ENCODE measurements at places on chromosomes 7 and 10.

- no peak for DNase-seq
Observed at GRCh38 chr10:124288486-124288885, 130.2 kb downstream of the OAT start.

- DNase-seq: no peak
Observed at GRCh38 chr7:47197486-47197885, 384.4 kb downstream of the TNS3 start.

DNA sequence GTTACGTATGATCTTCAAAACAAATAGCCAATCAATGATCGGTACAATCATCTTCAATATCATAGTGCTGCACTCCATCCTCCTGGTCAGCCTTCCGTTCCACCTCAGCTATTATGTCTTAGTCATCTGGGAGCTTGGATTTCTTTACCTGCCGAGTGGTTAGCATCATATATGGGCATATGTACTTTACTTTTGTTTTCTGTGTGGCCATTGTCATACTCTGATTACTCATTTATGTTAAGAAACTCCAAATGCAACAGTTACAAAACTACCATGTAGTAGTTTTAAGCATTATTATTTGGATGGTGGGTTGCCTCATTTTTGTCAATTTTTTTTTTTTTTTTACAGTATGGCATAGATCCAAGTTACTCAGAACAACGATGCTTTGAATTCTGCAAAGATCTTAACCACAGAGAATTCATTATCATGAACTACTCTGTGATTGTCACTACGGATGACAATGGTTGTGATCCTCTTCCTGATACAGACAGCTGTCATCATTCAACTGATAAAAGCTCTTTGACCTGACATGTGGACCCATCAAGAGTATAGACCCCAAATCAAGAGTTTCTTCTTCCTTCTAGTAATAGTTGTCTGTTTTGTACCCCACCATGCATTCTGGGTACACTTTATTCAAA, 52.1 kb upstream of the NME8 start:
- DNase-seq: no peak

DNA sequence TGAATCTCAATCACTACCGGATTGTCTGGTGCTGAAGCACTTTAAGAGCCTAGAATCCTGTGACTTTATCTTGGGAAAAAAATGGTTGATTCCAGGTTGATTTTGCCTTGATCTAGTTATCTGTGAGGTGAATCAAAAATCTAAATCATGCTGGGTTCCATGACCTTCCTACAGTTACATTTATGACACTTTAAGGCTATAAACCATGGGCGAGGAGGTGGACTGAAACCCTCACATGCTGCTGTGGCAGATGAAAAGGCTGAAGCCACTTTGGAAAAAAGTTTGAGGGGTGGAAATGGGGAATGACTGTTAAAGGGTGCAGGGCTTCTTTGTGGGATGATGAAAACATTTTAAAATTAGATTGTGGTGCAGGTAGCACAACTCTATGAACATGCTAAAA, 17.5 kb downstream of the SLC16A9 start:
- no peak for DNase-seq

- no peak for DNase-seq
Observed at GRCh38 chr10:201328-201771, 66.1 kb downstream of the ZMYND11 start.

DNA sequence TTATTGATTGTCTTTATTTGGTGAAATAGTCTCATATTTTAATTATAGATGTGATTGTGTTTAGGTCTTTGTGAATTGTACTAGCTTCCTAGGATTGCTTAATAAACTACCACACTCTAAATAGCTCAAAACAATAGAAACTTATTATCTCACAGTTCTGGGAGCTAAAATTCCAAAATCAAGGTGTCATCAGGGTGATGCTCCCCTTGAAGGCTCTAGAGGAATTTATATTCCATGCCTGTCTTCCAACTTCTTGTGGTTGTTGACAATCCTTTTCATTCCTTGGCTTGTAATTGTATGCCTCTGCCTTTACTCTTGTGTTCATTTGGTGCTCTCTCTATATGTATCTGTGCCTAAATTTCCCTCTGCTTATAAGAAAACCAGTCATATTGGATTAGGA, 155.3 kb upstream of the AKR1E2 start:
- no peak for DNase-seq

DNA sequence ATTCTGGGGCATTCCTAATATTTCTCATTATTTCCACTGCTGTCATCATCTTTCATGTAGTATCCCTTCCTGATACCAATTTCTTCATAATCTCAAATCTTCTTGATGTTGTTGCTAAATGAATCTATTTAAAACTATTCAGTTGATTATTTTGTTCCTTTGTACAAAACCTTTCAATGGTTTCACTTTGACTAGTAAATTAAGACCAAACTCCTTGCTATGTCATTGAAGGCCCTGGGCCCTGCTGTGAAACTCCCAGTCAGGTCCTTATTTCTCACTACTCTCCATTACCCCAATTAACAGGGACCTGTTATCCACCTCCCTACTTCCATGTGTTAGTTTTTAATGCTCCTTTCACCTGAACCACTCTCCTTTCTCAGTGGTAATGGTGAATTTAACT, 97.0 kb downstream of the CTTNBP2 start:
- no peak for DNase-seq

DNA sequence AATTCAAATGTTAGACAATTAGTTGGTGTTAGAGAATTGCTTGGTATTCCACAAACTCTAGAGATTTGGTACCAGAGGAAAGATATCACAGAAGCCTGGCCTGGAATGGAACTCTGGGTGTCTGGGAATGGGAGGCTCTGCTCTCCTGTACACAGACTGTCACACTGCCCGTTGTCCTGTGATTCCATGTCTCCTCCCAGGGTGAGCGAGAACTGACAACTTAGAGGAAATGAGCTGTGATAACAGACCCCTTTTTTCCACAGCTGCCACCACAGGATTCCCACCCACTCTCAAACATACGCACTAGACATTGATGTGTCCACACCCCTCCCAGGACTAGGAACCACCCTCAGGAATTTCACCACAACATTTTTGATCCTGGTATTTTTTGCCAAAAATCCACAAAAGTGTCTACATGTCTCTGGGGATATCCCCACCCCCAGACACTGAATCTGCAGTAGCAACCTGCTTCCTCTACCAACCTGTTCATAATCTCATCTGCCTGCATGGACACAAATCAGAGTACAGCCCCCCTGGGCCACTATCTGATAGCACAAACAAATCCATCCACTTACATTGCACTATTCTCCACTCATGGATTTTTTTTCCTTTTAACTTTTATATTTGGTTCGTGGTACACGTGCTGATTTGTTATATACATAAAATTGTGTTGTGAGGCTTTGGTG, 4.7 kb downstream of the ZNF273 start:
- no peak for DNase-seq

Data from activated T-helper 2 cell treated with anti-CD3 and anti-CD28 coated beads, Interferon-gamma antibody, Interleukin-2, Interleukin-4, amounts not matched to agents 10 μg/mL and 5 μg/mL and 100 μg/mL, durations not matched to agents 14 hours and 24 hours and 36 hours (primary cell).